ENCODE measurements at places on chromosomes 2 and 18.

DNA sequence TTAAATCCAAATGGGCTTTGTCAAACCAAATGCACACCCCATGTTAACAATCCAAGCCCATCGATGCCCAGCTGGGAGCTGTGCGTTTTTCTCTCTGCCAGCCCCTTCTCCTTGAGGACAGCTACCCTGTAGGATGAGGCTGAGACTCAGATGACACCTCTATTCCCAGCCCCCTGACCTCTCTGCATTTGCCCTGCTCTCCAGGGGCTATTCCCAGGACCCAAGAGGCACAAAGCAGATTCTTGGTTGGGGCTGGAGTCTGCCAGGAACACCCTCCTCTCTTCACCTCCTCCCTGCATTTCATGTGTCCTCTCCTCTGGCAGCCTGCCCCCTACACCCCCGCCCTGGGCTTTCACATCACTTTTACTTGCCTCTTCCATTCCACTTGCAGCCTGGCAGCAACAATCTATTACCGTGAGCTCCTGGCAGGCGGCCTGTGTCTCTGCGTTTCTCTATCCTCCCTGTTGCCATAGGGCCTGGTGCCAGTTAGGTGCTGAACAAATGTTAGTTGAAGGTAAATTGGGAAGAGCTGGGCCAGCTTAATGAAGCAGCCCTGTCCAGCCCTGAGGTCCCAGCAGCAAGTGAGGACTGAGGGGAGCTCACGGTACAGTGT is 51.8 kb downstream of the ADD2 start:
- DNase-seq, result no peak

- DNase-seq, result no peak
Observed at GRCh38 chr18:48529796-48530195, 9.0 kb upstream of the CTIF start.

DNA sequence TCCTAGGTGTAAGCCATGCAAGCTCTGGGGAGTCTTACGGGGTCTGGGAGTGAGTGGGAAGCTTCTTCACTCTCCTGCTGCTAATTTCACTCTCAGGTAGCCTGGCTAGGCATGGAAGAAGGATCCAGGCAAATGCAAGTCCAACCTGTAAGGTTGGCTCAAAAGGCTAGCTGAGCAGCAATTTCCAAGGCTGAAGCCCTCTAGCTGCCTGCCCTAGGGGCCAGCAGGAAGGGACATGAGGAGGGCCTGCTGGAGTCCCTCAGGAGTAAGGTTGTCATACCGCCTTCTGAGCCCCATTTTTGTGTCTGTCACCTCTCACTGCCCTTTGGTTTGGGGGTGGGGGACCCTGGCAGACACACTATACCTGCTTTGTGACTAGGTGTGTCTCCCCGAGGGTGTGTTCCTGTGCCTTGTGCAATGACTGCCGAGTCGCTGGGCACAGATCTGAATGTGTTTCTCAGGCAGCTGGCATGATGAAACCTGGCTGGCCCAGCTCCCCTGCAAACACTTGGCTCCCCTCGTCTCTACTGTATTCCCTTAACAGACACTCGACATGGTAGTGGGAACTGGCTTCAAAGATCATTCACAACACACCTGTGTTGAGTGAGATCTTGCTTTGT is 123.9 kb upstream of the FAM136A start:
- DNase-seq, result no peak

DNA sequence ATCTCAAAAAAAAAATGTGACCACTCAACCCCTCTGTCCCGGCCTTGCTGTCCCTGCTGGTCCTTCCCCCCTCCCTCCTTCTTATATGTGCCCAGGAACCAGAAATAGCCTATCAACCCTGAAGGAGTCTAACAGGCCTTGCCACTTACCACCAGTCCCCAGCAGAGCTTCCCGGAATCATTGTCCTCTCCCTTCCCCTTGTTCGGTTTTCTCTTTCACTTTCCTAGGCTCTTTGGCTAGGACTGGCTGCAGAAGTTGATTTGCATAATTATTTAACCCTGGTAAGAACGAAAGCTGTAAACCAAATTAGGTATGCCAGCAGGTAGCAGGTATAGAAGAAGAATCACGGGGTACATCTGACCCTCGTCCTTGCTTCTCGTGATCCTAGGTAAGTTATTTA is 72.6 kb upstream of the ZNF532 start:
- DNase-seq, result no peak

- no peak for DNase-seq
Observed at GRCh38 chr2:156319811-156320485, 12.6 kb downstream of the NR4A2 start.

DNA sequence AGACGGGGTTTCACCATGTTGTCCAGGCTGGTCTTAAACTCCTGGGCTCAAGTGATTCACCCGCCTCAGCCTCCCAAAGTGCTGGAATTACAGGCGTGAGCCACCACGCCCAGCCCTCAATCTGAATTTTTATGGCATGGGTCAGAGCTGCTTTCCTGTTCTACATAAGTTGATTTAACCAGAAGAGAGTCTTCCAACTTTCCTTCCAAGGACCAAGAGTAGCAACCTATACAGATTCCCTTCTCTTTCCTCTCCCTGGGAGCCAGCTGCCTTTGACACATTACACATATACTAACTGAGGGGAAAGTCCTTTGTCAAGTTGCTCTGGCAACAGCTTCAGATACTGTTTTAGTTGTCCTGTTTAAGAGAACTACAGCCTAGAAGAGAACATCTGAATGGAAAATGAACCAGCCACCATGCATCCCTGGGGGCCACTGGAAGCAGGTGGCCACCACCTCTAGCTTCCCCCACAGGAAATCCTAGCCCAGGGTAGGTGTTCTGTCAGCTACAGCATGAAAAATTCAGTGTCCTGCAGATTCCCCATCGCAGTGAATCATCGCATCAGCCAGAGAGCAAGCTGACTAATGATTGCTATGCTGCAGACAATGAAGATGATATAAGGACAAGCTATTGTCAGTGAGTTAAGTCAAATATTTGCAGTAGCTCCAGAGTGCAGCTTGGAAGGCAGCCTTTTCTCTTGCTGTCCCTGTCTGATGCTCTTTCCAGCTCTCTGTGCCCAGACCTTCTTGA is 62.9 kb downstream of the POMC start:
- no peak for DNase-seq

- DNase-seq, result no peak
Observed at GRCh38 chr2:218043100-218043499, 26.0 kb upstream of the RUFY4 start.

- DNase-seq, result peak; percentile 12
Observed at GRCh38 chr2:111162718-111163331, 42.1 kb downstream of the BCL2L11 start.

All from stimulated activated CD4-positive, alpha-beta T cell treated with anti-CD3 and anti-CD28 coated beads, Interleukin-4, amount 100 ng/mL, for 24 hours (primary cell).